Pancreas (tissue), 10 donors: ENCODE measurements at places on chromosomes 3 and 15.

DNA sequence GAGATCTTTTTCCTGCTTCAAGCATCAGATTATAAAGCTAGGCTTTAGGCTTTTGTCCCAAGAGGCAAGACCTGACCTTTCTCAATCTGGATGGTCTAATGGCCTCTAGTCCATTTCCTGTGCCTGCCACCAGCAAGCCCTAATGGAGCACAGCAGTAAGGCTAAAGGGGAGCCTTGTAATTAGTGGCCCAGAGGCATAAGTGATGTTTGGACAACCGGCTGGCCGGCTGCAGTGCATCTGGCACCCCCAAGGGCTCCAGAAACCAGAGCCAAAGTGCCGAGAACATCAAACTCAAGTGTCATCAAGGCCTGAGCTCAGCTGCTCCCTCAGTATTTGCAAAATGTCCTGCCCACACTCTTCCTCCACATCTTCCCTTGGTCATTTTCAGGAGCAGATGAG, 31.9 kb upstream of the RTP4 start:
- DNase-seq: no peak

GRCh38 chr15:66941791-66942190, 123.6 kb upstream of the SMAD3 start:
- DNase-seq: no peak

DNA sequence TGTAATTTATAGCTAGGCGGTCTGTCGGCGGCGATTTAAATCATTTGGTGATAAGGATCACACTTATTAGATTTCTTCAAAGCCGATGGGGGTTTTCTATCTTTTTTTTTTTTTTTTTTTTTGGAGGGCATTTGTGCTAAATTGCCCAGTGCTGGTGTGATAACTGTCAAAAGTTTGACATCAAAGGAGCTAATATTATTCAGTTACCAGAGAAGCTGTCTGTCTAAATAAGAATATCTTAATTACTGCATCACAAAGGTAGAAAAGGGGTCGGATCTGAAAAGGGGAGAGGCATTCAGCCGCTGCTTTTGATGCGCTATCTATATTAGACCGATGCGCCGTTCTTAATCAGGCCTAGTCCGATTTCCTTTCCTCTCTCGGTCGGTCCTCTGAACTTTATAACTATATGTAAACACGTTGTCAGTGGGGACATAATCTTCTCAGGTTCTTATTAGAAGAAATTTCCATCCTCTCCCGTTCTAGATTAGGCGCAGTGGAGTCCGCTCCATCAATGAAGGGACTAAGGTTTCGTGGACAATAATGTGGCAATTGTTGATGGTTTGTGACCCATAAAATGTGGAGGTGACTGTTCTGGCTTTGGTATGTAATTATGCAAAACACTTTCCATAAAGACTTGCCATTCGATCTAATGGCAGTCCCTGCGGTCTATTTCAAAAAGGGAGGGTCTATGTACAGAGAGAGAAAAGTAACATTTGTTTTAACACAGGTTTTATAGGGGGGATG, 31.7 kb downstream of the NR2F2 start:
- no peak for DNase-seq

GRCh38 chr15:51198701-51199232, 104.1 kb upstream of the TNFAIP8L3 start:
- DNase-seq: no peak

- DNase-seq: no peak
These were observed 120.7 kb upstream of the LINGO1 start for GRCh38 chr15:77753281-77753873.

GRCh38 chr3:54928046-54928770, at the start of gene LRTM1:
TSS of gene LRTM1 (minus strand) at chr3:54928059. CDS start at chr3:54927911, 148 bp downstream.
- no peak for DNase-seq

- DNase-seq: no peak
These were observed 53.9 kb downstream of the CRTC3 start for GRCh38 chr15:90583471-90584252.

DNA sequence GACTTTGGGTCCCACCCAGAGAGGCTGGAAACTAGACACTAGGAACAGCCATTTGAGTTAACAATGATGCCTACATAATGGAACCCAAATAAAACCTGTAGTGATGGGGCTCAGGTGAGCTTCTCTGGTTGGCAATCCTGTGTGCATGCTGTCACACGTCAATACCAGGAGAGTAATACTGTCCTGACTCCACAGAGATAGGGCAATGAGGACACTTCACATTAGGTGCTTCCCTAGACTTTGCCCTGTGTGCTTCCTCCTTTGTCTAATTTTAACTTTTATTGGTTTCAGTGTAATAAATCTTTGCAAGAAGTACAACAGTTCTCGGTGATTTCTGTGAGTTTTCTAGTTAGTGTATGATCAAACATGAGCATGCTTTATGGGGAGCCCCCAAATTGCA, 281.8 kb upstream of the ARRDC4 start:
- DNase-seq: no peak

- DNase-seq: no peak
These were observed 14.4 kb downstream of the ALDH1L1 start for GRCh38 chr3:126166009-126166408.

GRCh38 chr15:66126031-66126441, 127.5 kb downstream of the MEGF11 start:
- no peak for DNase-seq

DNA sequence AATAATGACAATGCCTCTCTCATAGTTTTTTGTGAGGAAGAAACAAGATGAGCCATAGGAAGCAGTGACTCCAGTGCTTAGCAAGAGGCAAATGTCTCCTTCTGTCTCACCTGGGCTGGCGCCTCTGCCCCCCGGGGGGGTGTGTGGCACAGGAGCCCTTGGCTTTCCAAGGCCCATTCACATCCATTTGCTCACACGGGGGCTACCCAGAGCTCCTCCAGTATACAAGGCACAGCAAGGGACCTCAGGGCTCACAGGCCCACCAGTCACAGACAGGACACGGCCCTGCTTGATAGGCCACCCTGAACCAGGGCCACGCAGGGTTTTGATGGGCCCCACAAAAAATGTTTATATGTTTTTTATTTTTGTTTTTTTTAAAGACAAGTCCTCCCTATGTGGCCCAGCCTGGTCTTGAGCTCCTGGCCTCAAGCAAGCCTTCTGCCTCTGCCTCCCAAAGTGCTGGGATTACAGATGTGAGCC, 21.9 kb upstream of the EHD4 start:
- no peak for DNase-seq

DNA sequence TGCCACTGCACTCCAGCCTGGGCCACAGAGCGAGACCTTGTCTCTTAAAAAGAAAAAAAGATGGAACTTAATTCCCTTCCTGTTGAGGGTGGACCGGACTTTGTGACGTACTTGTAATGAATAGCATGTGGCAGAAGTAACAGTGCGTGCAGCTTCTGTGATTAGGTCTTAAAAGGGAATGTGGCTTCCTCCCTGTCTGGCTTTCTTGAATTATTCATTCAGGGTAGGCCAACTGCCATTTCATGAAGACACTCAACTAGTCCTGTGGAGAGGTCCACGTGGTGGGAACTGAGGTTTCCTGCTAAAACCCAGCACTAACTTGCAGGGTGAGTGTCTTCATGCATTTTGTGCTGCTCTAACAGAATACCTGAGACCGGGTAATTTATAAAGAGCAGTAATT, 98.9 kb upstream of the PIAS1 start:
- no peak for DNase-seq

GRCh38 chr3:112734736-112735350, 93.9 kb upstream of the CCDC80 start:
- peak; percentile 24 for DNase-seq

GRCh38 chr3:40267937-40268724, 41.4 kb upstream of the EIF1B start:
- DNase-seq: no peak

- no peak for DNase-seq
These were observed 126.5 kb downstream of the GABRG3 start for GRCh38 chr15:27097506-27097905.

DNA sequence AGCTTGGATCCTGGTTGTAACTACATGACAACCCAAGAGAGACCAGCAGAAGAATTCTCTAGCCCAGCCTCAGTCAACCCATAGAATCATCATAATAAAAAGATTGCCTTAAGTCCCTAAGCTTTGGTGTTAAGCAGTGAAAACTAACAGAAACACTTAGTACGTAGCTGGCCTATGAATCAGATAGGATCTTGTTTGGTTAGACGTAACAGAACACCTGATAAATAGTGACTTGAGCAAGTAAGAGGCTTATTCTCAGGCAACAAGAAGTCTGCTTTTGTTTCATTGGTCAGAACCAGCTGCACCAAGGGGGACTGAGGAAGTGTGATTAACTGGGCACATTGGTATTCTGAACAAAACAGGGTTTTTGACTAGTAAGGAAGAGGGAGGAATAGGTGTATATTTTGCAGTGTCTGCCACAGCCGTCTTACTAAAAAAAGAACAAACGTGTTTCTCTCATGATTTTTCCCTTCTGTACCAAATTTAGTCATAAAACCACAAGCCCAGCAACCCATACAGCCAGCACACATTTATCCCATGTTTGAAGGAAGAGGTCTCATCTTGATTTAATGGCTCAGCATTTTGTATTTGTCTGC, 53.3 kb upstream of the GLCE start:
- no peak for DNase-seq

GRCh38 chr15:45640616-45641015, 5.8 kb downstream of the SQOR start:
- DNase-seq: no peak

GRCh38 chr15:66327736-66328135, 28.7 kb downstream of the TIPIN start:
- no peak for DNase-seq

DNA sequence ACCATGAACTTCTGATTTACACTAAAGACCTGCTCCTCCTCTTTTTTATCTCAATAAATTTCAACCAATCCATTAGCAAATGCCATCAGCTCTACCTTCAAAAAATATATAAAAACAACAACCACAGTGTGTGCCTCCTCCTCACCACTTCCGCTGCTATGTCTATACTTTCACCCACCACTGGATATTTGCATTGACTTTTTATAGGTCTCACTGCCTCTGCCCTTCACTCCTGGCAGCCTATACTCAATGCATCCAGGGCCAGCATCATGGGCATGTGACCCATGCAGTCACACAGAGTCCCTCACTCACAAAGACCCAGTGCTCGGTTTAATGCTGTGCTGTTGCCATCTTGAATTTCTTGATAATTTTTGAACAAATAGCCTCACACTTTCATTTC, 53.5 kb upstream of the CCDC54 start:
- no peak for DNase-seq

DNA sequence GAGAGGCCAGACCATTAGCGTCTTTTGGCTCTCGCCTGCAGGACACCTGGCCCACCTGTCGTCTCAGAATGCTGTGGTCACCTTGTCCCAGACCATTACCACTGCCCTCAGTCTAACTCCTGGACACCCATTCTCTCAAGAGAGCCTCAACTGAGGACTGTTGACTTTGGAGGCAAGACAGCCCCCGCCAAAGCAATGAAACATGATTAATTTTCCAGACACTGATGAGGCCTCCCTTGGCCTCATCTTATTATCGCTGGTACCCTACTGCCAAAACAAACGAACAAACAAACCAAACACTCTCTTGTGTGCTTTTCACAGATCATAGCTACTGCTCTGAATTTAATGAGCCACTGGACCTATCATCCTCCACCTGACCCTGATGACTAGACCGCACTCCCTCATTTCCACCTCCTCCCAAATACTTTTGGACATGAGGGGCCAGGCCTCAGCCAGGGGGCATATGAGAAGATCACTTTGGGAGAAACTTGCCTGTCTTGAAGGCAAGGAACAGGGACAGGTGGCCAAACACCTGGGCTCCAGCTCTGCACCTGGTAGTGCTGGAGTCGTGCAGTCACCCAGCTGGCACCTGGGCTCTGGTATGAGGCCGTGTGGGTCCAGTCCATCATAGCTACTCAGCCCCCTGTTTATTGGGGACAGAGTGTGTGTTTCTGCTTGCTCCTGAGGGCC, 27.6 kb downstream of the ALS2CL start:
- no peak for DNase-seq

DNA sequence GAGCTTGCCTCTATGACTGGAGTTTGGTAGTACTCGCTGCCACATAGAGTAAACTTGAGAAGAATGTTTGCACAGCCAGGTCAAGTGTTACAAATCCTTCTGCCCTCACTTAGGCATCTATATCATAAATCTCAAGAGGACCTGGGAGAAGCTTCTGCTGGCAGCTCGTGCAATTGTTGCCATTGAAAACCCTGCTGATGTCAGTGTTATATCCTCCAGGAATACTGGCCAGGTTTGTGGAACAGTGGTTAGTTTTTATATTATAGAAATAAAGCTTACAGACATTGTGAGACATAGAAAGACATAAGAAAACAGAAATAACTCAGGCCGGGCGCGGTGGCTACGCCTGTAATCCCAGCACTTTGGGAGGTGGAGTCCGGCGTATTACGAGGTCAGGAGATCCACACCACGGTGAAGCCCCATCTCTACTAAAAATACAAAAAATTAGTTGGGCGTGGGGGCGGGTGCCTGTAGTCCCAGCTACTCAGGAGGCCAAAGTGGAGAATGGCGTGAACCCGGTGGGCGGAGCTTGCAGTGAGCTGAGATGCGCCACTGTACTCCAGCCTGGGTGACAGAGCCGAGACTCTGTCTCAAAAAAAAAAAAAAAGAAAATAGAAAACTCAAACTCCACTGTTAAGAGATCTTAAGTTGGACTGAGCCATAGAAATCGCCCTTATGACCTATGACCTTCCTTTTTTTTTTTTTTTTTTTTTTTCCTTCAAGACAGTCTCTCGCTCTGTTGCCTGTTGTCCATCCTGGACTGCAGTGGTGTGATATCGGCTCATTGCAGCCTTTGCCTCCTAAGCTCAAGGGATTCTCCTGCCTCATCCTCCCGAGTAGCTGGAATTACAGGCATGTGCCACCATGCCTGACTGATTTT, 2.2 kb downstream of the RPSA start:
- DNase-seq: no peak

- DNase-seq: no peak
These were observed 196.1 kb downstream of the ZNF621 start for GRCh38 chr3:40720863-40721262.

- DNase-seq: no peak
These were observed 306.2 kb upstream of the DPPA4 start for GRCh38 chr3:109643590-109643989.

DNA sequence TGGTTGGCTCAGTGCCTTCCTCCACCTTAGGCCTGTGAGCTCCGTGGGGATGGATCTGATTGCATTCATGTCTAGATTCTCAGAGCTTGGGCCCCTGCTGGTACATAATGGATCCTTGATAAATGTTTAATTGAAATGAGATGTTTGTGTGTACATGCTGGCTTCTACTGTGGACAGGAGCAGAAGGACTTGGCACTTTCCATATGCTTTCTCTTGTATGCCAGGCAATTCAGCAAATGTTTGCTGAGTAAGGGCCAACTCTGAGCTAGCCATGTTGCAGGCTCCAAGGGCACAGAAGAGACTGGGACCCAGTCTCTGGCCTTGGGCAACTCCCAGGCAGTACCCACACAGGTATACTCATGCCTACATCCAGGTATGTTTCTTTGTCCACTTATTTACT, 67.0 kb downstream of the RAB11A start:
- no peak for DNase-seq

DNA sequence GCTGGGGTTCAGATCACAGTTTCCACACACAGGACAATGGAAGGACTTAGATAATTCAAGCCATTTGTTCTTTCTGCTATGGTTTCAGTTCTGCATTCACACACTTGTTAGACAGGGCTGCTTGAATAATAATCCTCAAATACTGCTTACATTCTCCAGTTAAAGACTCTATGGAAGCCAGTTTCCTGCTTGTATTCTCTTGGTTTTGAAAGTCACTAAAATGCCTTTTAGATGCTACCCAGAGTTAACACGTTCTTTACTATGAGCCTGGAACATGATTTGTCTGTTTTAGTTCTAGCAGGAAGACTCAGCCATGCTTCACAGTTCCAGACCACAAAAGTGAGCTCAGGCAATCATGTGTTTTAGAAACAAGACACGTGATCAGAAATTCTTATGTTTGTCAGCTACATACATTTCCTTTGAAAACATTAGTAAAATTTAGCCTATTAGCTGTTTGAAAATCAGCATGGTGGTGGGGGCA, 152.4 kb downstream of the LEKR1 start:
- DNase-seq: no peak
